ENCODE measurements at places on chromosomes 2 and 18.

DNA sequence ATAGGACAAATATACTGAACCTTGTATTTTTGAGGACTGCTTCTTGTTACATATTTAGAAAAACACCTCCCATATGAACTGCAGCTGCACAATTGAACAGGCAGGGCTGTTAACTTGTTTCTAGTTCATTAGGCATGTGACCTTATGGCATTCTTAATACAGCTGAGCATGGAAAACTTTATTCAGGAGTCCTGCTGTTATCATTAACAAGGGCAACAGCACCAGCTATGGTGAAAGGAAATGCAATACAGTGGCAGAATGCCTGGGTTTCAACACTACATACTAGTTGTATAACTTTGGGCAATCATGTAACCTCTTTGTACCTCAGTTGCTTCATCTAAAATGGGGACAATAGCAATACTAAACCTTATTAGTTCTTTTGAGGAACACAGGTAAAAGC, 71.8 kb downstream of the GDF7 start:
- no peak for DNase-seq

DNA sequence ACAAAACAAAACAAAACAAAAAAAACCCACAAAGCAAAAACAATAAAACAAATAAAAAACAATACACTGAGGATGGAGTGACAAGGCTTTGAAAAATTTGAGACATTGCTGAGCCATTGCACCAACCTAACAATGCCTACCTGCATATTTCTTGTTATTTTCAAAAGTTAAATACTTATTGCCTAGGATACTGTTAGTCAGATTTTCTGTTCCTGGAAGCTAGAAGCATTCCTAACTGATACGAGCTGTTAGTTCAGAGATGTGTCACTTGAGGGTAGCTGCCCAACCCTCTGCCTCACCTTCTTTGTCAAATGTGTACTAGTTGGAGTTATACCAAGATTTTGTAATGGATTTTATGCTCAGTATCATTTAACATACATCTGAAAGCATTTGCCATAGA, 187.2 kb downstream of the TXNL1 start:
- DNase-seq, result no peak

GRCh38 chr2:71564361-71564760, 111.0 kb downstream of the DYSF start:
- DNase-seq, result no peak

DNA sequence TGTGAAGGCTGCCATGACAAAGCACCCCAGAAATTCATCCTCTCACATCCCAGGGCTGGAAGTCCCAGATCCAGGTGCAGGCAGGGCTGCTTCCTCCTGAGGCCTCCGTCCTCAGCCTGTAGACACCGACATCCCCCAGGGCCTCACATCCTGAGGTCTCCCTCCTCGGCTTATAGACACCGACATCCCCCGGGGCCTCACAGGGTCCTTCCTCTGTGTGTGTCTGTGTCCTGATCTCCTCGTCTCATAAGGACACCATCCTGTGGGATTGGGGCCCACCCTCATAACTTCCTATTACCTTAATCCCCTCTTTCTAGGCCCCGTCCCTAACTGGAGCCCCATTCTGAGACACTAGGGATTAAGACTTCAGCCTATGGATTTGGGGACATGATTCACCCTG, 92.0 kb upstream of the SNTG2 start:
- peak; percentile 45 for DNase-seq
